ENCODE measurements at places on chromosomes 1 and 21.

DNA sequence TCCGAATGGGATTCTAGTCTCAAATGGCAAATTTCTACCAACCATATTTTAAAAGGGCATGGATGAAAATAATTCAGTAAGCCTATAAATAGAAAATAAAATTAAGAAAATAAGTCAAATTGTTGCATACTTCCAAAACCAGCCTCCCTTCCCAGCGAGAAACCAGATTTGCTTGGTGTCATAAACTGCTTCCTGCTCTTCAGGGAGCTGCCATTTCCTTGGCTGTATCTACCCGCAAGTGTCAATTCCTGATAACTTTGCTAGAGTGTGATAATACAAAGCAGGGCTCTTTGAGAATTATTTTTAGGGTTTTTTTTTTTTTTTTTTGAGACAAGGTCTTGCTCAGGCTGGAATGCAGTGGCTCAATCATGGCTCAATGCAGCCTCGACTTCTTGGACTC, 62.3 kb downstream of the S1PR1 start:
- no peak for DNase-seq

- no peak for DNase-seq
These were observed 272.1 kb downstream of the FAM72C start for GRCh38 chr1:143699731-143700130.

- DNase-seq = no peak
These were observed 22.6 kb downstream of the ZBTB17 start for GRCh38 chr1:15953294-15953771.

GRCh38 chr21:37384416-37384815, 17.8 kb downstream of the DYRK1A start:
- no peak for DNase-seq

DNA sequence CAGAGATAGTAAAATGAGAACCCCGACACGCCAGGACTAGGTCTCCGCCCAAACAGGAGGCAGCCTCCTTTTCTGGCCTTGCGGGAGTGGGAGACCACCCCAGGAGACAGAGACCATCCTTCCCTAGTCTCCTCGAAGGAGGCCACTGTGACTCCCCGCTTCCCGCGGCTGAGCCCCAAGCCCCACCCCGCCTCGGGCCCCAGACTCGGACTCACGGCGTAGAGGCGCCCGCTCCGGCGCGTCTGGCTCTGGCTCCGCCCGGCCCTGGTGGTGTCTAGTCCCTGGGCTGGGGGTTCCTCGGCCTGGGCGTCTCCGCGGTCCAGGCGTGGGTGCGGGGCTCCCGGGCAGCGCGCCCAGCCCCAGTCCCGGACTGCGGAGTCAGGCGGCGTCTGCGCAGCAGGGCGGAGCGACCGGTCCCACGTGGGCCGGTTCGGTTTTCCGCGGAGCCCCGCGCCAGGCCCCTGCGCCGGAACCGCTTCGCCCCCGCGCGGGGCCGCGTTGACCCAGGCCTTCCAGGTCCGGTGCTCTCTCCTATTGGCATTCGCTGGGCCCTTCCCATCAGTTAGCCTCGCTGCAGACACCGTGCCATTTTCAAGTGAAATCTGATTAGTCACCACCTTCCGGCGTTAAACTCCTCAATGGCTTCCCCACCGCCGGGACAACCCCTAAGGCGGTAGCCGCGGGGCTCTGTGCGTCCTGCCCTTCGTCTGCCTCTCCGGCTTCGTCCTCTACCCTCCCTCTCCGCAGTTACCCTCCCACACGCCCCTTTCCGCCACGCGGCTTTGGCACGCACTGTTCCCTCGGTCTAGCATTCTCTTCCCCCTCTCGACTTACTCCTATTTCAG, at the start of gene C1orf216:
C1orf216 (minus strand) TSS at position 393 of the 845 bp plus-strand sequence. CDS start 2,563 bp downstream, outside the sequence.
- peak; percentile 27 for DNase-seq

DNA sequence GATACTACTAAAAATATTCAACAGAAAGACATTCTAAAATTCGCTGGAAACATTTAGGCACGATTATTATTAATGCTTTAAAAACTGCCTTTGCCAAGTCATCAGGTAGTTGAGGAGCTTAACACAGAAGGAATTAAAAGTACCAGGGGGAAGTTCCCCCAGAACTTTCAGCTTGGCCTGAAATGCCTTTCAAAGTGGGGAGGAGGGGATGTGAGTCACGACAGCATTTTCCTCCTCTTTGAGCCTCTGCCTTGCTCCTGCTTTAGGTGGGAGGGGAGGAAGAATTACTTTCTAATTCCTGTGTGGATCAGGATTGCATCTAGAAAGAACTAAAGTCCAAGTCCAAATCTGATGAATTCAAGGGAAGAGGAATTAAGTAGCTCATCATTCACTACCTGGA, 183.7 kb downstream of the CLIC6 start:
- no peak for DNase-seq

DNA sequence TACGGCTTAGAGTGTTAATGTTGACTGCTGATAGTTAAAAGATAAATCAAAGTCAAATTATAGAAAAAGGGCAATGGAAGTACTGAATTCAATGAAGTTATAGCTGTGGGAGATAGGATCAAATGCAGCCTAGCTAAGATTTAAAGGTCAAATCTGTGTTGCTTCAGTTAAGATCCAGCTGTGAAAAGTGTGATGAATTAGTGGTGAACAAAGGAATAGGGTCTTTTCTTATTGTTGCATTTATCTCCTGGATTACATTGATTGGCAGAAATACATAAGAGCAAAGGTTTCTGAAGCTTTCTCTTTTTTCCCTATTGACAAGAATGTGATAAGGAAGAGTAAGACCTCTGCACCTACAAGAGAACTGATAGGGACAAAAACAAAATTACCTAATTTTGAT, 1234.6 kb upstream of the ADGRL2 start:
- no peak for DNase-seq

DNA sequence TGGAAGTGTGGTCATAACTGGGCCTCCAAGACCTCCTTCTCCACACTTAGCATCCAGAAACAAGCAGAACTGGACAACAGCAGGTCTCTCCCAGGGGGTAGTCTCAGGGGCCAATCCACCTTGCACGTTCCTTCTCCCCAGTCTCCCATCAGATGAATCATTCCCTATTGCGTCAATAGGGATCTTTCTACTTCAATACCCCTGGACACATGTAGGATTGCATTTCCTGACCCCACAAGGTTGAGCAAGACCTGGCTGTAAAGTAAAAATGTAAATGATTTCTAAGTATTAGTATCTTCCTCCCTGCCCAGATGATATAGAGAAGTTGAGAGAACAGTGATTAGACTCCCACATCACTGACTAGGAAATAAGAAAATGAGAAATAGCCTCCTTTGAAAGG, 224.5 kb upstream of the CSF3R start:
- DNase-seq = no peak

DNA sequence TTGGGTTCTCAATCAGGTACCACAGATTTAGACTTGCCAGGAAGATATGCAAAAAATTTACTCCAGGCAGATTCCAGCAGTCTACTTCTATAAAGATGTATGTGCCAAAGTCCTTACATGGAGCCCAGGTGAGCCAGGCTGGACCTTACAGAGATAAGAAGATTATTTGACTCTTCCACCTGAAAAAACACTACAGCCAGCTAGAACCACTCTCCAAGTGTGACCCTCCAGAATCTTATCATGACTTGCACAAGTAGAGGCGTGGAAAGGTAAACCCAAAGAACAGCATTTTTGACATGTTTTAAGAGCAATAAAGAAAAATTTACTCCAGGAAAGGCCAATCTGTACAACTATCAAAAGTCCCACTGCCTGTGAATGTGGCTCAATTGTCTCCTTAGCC, 146.8 kb upstream of the DPT start:
- no peak for DNase-seq

DNA sequence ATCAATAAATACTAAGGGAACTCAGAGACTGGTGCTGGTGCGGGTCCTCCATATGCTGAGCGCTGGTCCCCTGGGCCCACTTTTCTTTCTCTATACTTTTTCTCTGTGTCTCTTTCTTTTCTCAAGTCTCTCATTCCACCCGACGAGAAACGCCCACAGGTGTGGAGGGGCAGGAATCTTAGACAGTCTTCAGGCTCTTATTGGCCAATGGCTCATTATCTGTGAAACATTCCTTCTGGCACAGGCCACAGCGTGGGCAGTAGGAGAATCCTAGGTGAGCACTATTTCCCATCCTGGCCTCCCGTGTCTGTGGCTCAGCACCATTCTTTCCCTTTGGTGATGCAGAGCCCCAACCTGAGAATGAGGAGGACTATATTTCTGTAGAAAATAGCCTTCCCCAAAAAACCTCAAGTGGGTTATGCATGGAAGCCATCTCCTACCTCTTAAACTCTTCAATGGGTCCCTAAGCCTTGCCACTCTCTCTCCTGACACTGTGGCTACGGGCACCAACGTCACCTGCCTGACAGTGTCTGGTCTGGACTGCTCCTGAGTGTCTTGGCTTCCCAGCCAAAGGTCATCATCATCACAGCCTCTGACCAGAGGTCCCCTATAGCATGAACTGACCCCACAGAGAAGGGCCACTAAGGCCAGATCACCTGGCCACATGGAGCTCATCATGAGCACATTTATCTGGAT, 6.2 kb upstream of the SLAMF1 start:
- no peak for DNase-seq

- DNase-seq = no peak
These were observed 32.2 kb upstream of the ANGPTL7 start for GRCh38 chr1:11156963-11157362.

DNA sequence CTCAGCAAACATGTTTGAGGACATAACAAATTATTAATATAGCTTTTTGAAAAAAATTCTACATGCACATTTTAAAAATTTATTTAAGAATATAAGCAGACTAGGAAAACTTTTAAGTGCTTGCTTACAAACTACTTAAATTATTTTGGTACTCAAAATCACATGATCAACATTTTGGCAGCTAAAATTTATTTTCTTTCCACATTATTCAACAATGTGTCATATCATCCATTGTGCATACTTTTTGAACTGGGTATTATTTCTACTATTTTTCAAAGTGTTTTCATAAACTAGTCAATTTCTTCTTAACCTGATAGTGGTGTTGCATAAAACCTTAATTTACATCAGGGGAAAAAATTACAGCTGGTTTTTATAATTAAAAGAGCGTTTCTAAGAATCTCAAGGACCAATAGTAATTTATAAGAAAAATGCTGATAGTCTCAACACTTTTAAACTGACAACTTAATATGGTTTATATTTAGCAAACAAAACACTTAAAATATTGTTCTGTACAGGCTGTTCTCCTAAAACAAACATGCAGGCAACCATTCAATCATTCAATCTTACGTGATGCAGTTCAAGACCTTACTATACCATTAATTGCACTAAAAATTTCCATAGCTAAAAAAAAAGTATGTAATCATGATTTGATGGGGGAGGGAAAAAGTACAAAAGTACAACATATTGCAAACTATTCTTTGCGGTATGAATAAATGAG, 105.0 kb downstream of the GPATCH2 start:
- no peak for DNase-seq

DNA sequence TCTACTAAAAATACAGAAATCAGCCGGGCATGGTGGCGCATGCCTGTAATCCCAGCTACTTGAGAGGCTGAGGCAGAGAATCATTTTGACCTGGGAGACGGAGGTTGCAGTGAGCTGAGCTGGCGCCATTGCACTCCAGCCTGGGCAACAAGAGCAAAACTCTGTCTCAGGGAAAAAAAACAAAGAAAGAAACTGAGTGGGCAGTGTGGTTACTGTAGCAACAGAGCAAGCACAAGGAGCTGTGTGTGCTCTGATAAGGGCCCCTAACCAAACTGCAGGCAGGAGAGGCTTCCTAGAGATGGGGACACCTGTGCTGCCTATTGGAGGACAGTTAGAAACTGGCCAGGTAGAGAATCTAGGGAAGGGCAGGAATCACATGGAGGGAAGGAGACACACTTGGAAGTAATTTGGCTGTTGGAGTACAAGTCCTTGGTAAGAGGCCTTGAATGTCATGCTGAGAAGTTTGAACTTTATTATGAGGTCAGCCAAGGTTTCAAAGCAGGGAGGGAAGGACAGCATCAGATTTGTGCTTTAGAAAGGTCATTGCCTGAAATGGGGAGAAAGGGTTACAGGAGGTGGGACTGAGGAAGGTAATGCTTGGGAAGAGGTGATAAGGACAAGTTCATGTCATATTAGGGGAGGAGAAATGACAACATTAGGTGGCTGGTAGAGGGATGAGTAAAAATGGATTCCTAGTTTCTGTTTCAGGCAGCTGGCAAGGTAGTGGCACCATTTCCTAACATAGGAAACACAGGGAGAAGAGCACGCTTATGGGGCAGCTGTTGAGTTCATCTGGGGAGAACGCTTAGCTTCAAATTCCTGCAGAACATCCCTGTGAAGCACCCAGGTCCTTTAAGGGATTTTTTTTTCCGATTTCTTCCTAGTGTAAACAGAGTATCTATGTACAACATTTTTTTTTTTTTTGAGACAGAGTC, 69.2 kb upstream of the ARTN start:
- no peak for DNase-seq

DNA sequence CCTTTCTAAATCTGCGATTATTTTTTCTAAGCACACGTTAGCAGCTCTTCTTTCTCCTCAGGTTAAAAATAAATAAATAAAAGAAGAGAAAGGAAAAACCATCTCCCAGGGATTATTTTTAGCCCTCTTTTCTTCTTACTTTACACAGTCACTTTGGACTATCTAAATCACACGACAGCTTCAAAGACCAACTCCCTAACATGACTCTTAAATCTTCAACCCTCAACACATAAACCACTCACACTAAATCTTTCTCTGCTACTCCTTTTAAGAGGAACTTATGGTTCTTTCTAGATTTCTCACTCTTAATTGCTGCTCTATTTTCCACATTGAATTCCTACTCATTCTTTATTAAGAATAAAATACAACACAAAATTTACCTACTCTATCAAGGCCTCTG, 1095.0 kb upstream of the B3GALT2 start:
- no peak for DNase-seq

DNA sequence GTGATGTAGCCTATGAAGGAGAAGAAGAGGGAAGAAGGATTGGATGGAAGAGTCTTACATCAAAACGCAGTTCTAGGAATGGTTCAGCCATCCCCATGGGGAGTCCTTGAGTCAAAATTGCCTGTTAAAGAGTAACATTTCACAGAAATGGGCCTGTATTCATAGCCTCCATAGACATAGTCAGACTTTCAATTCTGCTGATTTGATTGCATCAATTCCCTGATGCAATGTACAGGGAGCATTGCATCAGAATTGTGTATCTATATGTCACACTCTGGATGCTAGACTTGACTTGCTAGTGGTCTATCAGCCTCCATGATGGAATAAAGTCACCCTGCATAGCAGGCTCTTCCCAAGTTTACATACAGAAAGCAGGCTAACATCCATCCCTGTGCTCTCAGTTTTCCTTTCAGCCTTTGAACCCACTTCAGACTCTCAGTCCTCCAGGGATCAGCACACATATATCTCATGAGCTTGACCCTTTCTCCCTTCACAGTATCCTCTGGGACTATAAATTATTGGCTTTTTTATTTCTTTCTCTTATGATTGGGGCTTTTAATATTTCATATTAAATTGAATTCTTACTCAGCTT, 1111.7 kb upstream of the B3GALT2 start:
- DNase-seq = no peak
